OCI-LY7 (cell line): ENCODE measurements at places on chromosomes 11 and 22. TPM values are rescaled to one million over a fixed set of nuclear protein-coding genes. Genes with fewer than 3 reads are reported as not detected.

Gene RIMBP3C
- total RNA-seq = 1.1 and 2.0 TPM in 2 replicates

Gene OR52N4
- 0.37 TPM in 1 of 2 replicates, not detected in the other for total RNA-seq

Gene ADSL
- 120 and 137 TPM in 2 replicates for total RNA-seq

Gene OR56A1
- not detected in 2 replicates for total RNA-seq

Gene MPST
- total RNA-seq = 61.8 and 67.2 TPM in 2 replicates

Gene PNPLA5
- total RNA-seq = 0.15 TPM in 1 of 2 replicates, not detected in the other

Gene PKP3
- not detected in 2 replicates for total RNA-seq

Gene ANO5
- total RNA-seq = not detected in 2 replicates

Gene SLC25A45
- total RNA-seq = 20.7 and 24.0 TPM in 2 replicates

Gene LAMTOR1
- 58.6 and 61.8 TPM in 2 replicates for total RNA-seq

Gene MLC1
- total RNA-seq = not detected in 2 replicates

Gene C11orf91
- total RNA-seq = not detected in 2 replicates

Gene IFITM1
- 72.4 TPM in 2 replicates for total RNA-seq
